CD4-positive, alpha-beta T cell treated with Interleukin-17A for 4 hours (primary cell): ENCODE measurements at places on chromosomes 6 and 20.

DNA sequence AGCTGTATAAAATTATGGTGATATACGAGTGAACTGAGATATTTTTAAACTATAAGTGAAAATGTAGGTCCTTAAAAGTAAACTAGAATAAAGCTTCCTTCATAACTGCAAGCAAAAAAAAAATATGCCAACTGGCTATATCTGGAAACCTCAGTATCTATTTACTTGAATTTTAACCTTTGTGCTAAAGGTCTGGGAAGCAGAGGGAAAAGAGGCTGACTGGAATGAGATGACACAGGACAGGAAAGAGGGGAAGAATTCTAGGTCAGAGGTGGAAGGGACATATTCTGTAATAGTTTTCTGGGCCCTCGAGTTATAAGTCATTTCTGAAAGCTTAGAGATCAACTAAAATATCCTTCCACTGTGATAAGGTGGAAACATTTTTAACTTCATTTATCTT, 46.8 kb downstream of the AIG1 start:
- no peak for DNase-seq

DNA sequence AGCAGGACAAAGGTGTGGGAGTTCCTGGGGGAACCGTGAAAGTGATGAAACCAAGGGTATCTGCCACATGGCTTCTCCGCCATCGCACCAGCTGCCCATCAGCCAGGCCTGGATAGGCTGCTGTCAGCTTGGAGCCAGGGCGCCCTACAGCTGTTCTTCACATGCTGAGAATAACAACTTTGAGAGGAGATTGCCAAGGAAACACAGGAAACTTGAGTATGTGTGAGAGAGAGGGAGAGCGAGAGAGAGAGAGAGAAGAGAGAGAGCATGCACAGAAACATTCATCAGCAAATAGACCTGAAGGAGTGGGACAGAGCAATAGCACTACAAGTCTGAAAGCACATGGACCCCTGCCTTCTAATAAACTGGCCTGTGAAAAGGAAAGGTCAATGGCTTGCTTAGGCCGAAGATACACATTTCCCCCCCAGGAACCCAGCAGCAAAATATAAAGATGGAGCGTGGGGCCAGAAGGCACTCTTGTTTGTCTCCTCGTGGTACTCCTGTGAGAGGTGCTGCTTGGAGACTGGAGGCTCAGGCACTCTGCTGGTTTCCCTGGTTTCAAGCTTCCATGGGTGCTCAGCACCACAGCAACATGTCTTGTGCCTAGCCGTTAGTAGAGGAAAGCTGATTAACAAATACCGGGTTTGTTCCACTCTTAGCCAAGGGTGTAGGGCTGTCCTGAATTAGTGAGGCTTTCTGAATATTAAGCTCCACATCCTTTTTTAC, 53.0 kb downstream of the SNAP25 start:
- no peak for DNase-seq

- no peak for DNase-seq
Measured at GRCh38 chr6:129314575-129314974, 395.4 kb downstream of the ARHGAP18 start.

DNA sequence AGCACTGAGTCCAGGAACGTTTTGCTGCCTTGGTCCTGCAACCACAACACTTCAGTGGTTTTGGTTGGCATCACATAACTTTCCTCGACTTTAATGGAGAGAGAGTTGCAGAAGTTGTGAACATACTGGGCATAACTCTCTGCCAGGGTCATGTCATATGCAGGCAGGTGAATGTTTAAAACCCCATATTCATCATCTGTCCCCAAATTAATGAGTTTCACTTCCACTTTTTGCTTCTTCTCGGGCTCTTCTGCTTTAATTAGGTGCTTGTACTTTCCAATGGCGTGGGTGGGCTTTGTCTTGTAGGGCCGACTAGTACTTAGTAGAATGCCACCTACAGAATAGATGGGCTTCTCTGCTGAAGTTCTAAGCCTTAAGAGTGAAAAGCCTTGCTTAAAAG, 45.2 kb upstream of the TFAP2A start:
- DNase-seq = no peak

DNA sequence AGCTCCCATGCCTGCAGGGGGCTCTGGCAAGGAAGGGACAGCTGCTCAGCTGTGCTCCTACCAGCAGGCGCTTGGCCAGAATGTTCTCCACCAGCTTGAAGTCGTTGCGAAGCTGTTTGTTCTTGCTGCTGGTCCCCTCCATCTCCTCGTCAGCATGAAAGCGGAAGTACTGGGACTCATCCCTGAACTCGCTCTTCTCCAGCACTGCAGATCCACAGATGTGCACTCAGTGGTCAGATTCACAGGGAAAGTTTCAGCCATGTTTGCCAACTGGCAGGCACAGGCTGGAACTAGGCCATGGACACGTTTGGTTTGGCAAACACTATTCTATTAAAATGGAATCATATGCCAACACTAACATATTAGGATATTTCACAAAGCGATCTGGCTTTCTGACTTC, 167.9 kb downstream of the PREX1 start:
- no peak for DNase-seq

DNA sequence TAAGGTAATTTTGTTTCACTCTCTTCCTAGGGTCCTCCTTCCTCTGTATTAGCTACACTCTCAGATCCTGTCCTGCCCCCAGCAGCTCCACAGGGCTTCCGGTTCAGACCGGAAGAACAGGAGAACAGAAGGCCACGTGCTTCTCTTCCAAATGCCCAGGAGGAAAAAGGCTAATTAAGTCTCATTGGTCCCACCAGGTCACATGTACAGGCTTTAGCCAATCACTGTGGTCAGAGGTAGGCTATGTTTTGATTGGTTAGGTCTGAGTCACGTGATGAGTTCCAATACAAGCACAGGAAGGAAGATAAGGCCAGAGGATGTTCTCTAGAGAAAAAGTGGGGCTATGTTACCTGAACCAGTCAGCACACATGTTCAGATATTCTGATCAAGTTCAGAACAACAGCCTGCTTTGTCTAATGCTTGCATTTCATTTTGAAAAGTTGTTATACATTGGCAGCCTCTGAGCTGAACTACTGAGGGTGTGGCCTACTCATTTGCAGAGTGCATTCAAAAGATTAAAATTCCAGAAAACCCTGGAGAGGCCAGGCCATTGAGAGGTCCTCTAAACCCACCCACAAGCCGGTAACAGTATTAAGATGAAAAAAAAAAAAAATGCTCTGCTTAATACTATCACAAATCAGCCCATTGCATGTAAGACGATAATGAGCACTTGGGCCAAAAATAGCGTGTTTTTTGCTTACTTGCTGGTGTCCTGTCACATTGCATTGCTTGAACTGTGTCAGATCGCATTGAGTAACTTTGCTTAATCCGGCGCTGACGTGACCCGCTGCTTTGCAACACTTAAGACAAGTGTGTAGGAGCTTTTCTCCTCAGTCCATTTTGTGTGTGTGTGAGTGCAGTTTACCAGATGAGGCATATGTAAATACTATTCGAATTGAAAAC, 170.3 kb downstream of the TSHZ2 start:
- no peak for DNase-seq

DNA sequence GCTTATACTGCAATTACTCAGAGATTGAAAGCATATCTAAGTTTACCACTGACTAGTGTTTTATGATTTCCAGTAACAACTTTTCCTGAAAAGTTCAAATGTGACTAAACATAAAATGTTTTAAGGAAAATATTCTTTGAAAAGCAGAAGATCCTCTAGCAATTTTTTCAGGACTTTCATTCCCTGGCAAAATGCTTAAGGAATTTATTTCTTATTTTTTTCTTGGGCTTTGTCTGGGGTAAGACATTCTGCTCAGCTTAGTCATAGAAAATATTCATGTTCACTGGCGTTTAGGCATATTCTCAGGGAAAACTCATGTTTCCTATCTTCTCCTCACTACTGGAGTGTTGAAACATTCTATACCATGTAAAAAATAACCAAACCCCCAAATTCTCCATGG, 235.3 kb upstream of the CEP162 start:
- no peak for DNase-seq
